ENCODE measurements at places on chromosomes 11 and 22.

DNA sequence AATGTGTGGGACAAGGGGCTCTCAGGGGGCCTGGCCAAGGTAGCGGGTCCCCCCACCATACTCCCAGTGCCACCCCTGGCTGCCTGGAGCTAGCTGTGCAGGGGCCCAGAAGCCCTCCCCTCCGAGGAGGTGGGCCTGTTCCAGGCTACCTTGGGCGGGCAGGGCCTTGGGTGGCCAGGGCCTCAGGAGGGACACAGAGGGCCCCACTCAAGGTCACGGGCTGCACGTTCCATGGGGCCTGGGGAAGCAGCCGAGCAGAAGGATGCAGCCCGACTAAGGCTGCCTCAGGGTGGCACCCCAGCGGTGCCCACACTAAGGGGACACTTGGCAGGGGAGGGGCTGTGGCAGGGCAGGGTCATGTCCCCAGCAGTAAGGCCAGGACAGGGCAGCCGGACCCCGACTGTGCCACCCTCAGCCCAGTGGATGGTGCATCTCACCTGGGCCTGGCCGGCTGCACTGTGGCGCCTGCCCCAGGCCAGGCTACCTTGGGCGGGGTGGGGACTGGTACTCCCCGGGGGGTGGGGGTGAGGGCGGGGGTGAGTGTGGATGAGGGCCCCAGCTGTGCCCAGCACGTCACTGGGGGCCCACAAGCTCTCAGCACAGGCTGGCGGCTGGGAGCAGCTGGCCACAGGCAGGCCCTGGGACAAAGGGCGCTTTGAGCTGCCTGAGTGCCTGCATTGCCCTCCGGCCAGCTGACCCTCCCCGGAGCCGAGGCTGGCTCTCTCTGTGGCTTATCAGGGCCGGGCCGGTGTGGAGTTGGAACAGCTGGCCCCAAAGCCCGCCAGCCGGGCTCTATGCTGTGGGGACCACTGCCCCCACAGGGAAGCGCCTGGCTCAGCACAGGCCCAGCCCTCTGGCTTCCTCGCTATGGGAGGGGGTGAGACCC is 117.1 kb downstream of the KCNQ1 start:
- no peak for DNase-seq

GRCh38 chr11:1744137-1744886 is 6.1 kb downstream of the IFITM10 start:
- no peak for DNase-seq

DNA sequence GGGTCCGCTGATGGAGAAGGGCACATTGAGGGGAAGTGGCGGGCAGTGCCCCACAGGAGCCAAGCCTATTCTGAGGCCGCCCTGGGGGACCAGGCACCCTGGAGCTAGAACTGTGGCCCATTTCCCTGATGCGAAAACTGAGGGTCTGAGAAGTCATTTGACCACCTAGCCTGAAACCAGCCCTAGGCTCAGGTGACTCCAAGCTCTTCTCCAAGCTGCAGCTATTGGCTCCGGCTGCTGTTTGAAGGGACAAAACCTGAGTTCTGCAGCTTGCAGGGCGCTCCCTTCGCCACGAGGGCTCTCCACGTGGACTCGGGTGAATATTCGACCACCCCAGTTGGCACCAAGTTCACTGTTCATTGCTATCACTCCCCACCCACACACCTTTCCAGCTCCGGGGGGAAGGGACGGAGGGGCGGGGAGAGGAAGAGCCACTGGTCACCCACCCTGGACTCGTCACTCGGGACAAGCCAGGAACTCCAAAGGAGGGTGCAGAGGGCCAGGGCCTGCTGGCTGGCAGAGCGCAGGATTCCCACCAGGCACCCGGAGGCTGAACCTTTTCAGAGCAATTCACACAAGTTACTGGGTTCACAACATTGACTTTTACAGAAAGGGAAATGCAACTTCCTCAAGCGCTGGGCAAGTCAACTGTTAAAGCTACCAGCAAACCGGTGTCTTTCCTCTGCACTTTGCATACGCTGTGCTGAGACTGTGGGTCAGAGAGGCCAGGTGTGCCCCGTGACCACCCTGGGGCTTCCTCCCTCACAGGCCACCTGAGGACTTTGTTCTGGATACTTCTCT is 1.1 kb upstream of the RAC2 start:
- DNase-seq: no peak

- DNase-seq: no peak
Measured at GRCh38 chr11:2549876-2550605, 105.2 kb downstream of the KCNQ1 start.

DNA sequence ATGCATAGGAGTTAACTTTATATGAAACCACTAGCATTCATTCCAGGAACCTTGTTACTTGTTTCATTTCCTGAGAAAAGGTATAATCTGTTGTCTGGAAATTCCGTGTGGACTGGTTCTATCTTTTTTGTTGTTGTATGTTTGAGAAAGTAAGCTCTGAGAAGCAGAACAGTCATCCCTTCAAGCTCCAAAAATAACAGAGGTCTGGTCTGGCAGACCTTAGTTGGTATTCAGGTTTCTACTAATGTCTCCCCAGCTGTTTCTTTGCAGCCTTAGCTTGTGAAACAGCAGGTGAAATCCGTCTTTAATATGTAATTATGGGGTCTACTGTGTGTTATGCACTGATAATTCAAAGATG is 2.4 kb downstream of the RNF121 start:
- no peak for DNase-seq

- DNase-seq: no peak
Measured at GRCh38 chr22:41808400-41808799, 7.9 kb downstream of the CCDC134 start.
